ENCODE measurements at places on chromosomes 1 and 21.
A peak's percentile ranks its signal among the peaks of the same experiment; 100 is the strongest.

DNA sequence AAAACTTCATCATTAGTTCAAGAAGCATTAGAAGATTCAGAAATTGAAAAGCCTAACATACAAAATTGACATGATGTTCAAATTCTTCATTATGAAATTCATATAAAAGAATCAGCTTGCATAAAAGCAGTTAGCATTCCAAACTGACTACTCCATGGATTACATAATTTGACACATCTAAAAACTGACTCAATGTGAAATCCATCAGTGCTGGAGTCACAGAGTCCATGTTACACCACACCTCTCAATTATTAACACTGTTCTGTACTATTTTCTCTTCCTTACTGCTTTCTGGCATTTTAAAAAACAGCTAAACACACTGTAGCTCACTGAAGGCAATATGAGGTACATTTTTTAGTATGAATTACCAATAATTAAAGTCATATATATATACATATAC lies 28.0 kb downstream of the ARHGAP29 start:
- DNase-seq = no peak

DNA sequence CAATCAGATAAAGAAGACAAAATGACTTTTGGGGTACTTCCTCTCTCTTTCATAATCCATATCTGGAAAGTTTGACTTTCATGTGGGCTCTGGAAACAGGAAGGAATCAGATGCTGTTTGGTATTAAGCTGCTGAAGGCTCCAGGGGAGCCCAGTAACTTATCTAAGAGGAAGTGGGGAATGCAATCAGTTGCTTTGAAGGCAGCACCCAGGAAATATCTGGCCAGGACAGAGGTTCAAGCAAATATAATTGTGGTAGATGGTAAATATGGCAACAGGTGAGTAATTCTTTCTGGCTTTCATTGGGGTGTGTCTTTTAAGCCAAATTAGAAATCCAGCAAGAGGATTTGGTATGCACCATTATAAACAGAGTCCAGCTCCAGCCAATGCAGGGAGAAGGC lies 44.4 kb downstream of the COLGALT2 start:
- DNase-seq = no peak

DNA sequence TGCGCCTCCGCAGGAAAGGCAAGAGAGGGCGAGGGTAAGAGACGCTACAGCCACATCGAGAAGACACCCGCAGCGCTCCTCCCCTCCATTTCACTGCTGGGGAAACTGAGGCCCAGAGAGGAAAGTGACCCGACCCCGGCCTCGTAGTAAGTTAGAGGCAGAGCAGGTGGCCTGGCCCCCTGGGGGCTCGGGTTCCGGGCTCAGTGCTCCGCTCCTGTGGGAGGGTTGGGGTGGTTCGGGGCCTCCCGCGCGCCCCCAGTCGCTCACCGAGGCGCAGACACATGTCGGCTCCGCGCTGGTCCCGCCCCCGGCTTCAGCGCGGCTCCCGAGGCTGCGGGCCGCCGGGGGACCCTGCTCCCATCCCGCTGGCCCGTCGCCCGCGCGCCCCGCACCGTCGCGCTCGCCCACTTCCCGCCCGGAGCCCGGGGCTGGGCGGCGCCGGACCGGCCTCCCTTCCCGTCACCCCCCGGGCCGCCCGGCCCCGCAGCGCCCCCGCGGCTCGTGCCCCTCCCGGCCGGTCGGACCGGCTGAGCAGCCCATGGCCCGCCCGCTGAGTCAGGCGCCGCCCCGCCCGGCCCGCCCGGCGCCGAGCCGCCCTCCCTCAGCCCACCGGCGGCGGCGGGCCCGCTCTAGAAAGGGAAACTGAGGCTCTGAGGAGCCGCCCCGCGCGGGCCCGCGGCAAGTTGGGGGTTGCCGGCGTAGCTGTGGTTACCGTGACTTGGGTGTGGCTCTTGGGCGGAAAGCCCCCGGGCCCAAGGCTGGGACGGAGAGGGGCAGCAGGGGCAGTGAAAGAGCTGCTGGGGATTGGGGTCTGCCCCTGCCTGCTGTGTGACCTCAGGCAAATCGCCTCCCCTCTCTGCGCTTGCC lies at the start of gene TMEM54:
Gene TMEM54, minus strand, starts transcription at position 434 of the 867 bp plus-strand sequence. Its CDS starts 151 bp downstream, at position 283.
- DNase-seq = peak; percentile 50

- DNase-seq = no peak
Measured at GRCh38 chr1:86388777-86389176, 7.3 kb downstream of the ODF2L start.

GRCh38 chr1:32336591-32336932 lies 529 bp upstream of the MARCKSL1 start:
- no peak for DNase-seq

GRCh38 chr1:158285756-158286241 lies 3.9 kb upstream of the CD1C start:
- no peak for DNase-seq

- peak; percentile 5 for DNase-seq
Measured at GRCh38 chr21:43206231-43207042, 37.6 kb downstream of the CRYAA start.

DNA sequence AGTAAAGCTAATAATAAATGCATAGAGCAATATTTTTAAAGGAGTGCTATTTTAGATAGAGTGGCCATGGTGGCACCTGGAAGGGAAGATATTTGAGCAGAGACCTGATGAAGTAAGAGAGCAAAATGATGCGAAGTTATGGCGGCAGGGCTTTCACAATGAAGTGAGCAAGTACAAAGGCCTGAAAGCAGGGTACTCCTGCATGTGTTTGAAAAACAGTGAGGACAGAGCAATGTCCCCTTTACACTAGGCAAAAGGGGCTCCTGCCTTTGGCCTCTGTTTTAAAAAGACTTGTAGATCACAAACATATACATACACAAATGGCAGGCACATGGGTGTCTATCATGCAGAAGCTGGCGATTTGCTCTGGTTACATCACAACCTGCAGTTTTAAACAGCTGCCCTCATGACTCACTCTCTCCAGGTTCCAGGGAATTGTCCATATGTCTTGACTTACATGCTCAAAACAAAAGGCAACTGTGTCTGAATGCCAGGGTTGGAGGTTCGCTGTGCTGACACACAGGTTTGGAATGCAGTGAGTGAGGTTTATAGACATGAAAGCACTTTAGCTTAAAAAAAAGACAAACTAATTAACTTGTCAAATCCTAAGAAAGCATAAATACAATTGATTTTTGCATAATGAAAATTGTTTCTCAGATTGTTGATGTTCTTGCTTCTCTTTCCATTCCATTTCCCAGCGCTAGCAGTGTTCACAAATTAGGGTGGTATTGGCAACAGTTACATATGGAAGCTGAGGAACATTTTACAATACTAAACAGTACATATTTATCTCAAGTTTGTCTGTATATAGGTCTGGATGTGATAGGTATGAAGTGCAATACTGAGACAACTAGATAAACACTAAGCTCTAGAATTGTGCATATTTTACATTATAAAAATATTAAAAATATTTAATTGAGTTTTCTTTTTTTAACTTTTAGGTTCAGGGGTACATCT lies 313.9 kb downstream of the BARHL2 start:
- DNase-seq = no peak

GRCh38 chr1:95145493-95145892 lies 28.3 kb downstream of the TLCD4 start:
- no peak for DNase-seq

- DNase-seq = no peak
Measured at GRCh38 chr1:66597500-66597899, 63.5 kb downstream of the SGIP1 start.

DNA sequence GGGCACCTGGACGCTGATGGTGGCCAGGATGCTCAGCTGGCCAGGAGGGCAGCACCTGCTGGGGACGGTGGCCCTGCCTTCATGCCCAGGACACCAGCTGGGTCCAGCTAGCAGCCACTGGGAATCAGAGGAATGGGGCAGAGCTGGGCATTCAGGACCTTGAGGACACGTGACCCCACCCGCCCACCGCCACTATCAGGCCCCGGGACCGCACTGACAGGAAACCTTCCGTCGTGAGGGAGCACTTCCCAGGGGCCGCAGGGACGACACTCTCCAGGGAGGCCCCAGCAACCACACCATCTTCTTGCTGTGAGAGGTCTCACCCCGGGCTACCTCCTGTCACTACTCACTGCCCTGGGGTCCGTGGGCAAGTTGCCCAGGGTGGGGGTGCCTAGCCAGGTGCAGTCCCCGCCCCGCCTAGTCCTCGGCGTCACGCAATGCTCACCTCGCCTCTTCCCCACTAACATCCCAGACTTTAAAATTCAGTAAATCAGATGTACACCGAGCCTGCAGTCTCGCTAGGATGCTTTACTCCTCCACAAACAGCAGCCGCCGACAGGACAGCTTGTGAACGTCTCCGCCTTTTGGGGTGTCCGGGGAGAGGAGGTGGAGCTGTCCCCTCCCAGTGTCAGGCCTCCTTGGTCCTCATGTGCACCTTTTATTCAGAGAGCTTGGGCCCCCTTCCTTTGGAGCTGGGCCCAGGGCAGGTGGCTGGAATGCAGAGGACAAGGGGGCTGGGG lies 4.9 kb downstream of the VWA1 start:
- no peak for DNase-seq

- no peak for DNase-seq
Measured at GRCh38 chr21:37155186-37155585, 82.1 kb downstream of the TTC3 start.

DNA sequence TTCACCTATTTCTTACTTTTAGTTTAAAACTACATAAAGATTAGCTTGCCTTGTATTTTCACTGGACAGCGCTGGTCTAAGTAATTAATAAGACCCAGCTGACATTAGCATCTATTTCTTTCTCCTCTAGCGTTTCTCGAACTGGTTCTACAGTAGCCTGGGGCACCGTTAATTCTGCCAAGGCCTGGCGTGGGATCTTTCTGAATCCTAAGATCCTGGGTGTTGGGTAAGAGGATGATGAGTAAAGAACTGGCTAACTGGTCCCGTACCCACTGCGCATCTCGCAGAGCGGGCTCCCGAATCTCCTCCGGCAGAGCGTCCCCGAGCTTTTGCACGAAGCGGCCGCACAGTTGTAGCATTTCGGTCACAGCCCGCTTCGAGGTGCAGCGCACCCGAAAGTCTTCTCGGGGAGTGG lies 309 bp downstream of the NSL1 start:
- no peak for DNase-seq

- DNase-seq = no peak
Measured at GRCh38 chr1:57321776-57322175, 102.1 kb downstream of the DAB1 start.

GRCh38 chr1:58358346-58358745 lies 188.2 kb downstream of the OMA1 start:
- no peak for DNase-seq

DNA sequence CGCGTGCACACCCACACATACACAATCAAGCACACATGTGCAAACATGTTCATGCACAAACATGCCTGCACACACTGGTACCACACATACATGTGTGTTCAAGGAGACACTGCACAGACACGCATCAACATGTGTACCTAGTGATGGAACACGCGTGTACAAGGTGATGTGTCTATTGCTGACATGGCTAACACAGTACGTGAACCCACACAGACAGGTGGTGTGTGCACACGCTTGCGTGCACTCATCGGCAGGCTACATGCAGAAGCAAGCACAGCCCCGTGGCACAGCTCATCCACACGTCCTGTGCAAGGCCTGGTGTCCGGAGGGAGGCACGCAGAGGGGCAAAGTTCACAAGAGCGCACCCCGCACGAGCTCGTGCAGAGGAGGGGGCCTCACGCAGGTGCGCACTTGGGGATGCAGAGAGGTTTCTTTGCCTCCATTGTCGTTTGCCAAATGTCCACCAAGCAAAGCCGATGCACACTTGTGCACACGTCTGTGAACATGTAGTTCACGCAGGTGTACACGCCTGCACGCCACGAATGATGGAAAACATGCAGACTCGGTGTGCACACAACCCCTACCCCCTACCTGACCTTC lies 969 bp downstream of the ACAP3 start:
- no peak for DNase-seq

DNA sequence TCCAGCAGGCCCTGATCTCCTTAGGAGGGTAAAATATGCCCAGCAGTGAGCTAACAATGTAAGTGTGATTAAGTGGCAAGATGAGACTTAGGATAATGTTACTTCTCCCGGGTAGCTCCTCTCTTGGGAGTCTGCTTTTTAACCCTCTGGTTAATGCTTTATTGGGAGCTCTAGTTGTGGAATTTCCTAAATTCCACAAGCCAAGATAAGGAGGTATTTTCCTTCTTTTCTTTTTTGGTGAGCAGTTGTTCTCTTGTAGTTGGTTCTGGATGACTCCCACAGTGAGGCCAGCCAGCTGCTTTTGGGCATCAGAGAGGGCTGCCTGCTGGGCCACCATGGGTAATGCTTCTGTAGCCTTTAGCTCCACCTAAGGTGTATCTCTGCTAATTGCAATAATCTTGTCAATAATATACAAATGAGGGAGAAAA lies 19.3 kb downstream of the C1orf52 start:
- DNase-seq = no peak

DNA sequence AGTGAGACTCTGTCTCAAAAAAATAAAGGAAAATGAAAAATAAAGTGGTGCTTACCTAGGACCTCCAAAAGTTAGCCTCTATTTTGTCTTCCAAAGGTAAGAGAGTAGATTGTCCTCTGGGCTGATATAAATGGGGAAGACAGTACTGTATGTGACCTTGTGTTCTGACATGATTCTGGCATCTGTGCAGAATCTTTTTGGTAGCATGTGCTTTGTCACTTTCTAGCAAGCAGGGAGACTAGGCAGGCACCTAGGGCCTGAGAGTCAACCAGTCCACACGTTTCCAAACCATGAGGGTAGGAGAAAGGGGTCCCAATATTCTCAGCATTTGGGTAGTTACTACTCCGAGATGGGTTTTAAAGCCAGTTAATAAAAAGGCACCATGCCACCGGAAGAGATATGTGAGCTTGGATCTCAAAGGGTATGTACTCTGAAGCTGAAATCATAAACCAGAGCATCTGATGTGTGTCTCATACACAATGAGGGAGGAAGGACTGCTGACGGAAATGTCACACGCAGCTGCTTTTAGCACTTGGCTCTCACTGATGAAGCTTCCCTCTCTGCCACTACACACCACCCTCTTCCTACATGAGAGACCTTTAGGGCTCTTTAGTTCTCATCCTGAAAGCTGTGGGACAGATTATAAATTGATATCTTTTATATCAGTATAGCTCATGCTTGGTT lies 27.0 kb upstream of the SLC16A1 start:
- DNase-seq = no peak

- no peak for DNase-seq
Measured at GRCh38 chr1:180262628-180263488, 32.8 kb downstream of the LHX4 start.

- DNase-seq = no peak
Measured at GRCh38 chr1:51926171-51926812, 47.8 kb upstream of the NRDC start.

GRCh38 chr1:218991089-218991488 lies 182.6 kb upstream of the LYPLAL1 start:
- no peak for DNase-seq

GRCh38 chr1:203340112-203340790 lies 10.7 kb downstream of the FMOD start:
- peak; percentile 60 for DNase-seq

GRCh38 chr1:244163861-244164510 lies 112.9 kb downstream of the ZBTB18 start:
- DNase-seq = no peak
